GDM1 (cell line): ENCODE measurements at places on chromosomes 5 and 9.
A peak's percentile ranks its signal among the peaks of the same experiment; 100 is the strongest.

DNA sequence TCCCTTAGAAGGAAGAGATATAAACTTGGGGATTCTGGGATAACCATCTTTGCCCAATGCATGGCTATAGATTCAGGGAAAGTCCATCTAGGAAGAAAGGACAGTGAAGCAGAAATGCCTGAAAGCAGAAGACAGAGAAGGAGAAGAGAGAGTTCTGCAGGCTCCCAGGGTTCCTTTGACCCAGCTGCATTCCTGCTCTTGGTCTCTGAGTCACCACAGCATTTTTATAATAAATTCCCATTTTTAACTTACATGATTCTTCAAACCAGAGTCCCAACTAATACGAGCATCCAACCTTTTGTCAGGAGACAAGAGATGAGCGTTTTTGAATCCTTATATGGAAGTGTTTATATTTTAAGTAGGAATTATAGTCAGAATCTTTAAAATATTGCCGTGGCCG, 12.0 kb upstream of the AOPEP start:
- DNase-seq: no peak

GRCh38 chr5:105849701-105850100, 1821.0 kb downstream of the EFNA5 start:
- no peak for DNase-seq

GRCh38 chr9:114031948-114032840, 45.9 kb downstream of the AMBP start:
- DNase-seq: no peak

GRCh38 chr5:136453986-136454758, 88.8 kb upstream of the TRPC7 start:
- no peak for DNase-seq

GRCh38 chr5:157778121-157778805, 34.8 kb downstream of the LSM11 start:
- no peak for DNase-seq

DNA sequence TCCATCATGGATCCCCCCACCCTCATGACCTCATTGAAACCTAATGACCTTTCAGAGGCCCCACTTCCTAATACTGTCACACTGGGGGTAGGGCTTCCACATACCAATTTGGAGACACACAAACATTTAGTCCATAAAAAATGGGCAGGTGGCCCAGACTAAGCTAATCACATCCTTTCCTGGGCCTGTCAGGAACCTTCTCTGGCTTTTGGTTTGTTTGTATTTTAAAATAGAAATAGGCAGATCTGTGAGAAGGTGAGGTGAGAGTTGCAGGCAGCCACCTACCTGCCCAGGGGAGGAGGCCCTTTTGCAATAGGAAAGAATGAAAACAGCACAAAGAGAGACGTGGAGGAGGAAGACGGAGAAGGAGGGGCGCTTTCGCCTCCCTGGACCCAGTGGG, 90.2 kb upstream of the BOD1 start:
- no peak for DNase-seq

DNA sequence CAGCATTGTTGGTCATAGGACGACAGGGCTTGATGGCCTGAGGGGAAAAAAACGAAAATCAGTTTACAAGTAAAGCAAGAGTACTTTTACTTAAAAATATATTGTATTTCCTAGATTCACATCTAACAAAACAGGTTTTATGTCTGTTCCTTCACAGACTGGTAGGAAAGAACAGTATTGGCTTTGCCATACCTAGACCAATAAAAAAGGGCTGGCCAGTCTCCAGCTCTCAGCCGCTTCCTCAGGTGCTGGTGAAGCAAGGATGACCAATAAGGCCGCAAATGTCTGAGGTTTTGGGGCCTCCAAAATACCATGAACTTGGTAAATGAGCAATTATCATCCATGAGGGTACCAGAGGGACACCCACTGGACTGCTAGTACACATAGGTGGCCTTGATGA, 36.6 kb downstream of the DROSHA start:
- no peak for DNase-seq

- DNase-seq: no peak
These were observed 203.8 kb downstream of the TSSK1B start for GRCh38 chr5:113230711-113231652.

DNA sequence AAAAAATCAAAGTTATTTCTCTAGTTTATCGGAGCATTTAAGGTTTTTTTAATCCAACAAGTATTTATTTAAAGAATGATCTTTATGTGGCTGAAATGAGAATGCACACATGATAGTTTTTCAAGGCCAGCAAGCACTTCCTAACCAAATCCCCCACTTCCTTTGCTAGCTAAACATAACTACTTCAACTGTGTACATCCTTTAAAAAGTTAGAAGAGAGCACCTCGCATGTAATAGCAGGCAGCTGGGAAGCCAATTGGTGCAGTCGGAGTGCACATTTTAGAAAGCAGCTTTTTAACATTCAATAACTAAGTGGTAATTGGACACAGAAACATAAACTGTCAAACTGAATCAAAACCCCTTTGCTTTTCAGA, 245.7 kb downstream of the BNC2 start:
- DNase-seq: no peak

- DNase-seq: no peak
These were observed 77.1 kb upstream of the GOLM1 start for GRCh38 chr9:86176468-86176867.

DNA sequence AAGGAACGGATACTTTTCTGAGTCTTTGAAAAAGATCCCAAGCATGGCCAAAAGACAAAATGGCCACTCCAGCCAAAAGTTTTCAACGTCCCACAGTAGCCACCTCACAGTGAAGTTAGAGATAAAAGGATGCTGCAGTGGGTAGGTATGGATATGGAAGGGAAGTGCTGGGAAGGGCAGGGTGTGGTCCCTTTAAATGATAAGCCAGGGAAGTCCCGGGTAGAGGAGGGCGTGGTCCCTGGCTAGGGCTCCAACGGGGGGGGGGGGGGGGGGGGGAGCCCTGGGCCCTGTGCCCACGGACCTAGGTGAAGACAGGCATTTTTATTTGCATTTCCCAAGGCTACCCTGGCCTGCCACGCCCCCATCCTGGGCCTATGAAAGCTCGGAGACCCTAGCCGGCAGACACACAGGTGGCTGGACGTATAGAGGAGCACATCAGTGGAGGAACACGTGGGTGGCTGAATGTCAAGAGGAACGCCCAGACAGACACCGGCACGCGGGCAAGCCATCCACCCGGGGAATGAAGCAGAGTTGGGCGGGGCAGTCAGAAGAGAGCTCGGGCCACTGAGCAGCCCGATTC, 306.7 kb downstream of the NFIB start:
- DNase-seq: no peak

- no peak for DNase-seq
These were observed 59.6 kb upstream of the CPLANE1 start for GRCh38 chr5:37308793-37309192.

DNA sequence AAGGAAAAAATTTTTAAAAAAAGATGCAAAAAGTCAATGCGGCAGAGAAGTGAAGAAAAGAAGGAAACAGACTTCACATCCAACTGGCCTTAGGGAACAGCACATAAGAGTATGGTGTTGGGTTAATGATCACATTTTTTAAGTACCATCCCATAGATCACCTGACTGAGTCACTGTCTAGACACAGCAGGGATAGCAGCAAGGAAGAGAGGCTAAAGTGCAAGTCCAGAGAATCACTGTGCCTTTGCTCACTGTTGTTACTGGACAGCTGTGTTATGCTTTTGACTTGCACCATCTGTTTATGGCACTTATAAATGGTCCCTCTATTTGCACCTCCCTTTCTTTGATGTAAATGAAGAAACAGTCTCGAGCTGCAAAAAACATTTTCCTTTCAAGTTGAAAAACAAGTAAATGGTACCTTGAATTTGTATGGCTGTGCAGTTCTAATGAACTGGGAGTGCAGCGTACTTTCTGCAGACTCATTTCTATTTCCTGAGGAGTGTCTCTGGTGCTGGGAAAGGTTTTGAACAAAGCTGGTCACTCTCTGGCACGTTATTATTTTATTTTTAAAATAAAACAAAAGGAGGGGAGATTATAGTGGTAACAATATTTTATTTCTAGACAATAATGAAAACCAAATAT, 84.2 kb downstream of the TRPM6 start:
- DNase-seq: no peak

DNA sequence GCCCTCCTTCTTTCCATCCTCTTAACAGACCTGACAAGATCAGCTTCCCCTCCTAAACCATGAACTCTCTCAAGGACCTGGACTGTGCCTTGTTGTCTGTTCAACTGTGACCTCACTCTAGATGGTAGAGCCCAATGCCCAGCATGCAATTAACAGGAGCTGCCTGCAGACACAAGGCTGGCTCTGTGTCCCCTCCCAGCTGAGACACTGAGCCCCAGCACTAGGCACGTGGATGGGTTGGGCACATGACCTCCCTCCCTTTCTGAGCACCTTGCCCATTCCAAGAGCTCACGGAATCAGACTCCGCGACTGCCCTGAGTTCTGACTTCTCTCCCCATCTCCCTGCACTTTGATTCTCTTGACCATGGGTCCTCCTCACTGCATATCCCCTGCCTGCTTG, 93.5 kb upstream of the LRRTM2 start:
- DNase-seq: no peak

- no peak for DNase-seq
These were observed 115.1 kb upstream of the SHB start for GRCh38 chr9:38183994-38184568.

- no peak for DNase-seq
These were observed 21.8 kb downstream of the MEF2C start for GRCh38 chr5:88861231-88861630.

- DNase-seq: no peak
These were observed 53.2 kb downstream of the IPPK start for GRCh38 chr9:92616655-92617111.

GRCh38 chr9:135515083-135515951, 5.9 kb upstream of the LCN1 start:
- DNase-seq: no peak

GRCh38 chr5:119313658-119314605, 41.9 kb upstream of the TNFAIP8 start:
- DNase-seq: no peak

- no peak for DNase-seq
These were observed 18.4 kb upstream of the DENND1A start for GRCh38 chr9:123948286-123948685.

- no peak for DNase-seq
These were observed 118.1 kb downstream of the LHFPL2 start for GRCh38 chr5:78530342-78531096.

- peak; percentile 43 for DNase-seq
These were observed 7.9 kb upstream of the ZFP62 start for GRCh38 chr5:180868960-180869359.

DNA sequence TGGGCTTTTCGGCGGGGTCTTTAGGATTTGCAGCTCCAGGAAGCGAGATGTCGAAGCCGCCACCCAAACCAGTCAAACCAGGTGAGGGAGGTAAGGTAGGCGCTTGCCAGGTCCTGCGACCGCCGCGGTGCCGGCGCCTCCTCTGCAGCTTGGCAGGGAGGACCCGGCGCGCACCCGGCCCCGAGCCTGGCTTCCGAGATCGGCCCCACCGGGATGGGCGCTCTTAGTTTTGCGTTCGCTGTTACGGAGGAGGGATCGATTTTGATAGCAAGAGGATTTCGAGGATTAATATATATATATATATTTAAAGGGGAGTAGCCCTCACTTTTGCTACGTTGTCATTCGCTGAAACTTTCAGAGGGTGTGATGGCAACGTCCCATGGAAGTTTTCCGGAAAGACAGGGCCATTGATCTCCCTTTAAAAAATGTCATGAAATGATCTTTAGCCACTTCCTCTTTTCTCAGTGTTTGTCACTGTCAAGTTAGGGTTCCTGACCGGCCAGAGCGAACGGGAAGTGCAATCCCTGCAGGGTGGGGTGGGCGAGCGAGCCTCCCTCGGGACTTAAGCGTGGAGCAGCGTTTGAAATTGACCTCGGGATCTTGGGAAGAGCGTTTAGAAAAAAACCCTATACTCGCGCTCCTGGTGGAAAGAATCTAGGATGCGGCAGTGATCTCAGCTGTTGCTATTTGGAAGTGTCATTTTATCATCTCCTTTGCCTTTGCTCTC, 495 bp downstream of the OSTF1 start:
- peak; percentile 42 for DNase-seq

GRCh38 chr5:39503155-39503554, 78.4 kb upstream of the DAB2 start:
- DNase-seq: no peak
